ENCODE measurements at places on chromosomes 4 and X. TPM values are rescaled to one million over a fixed set of nuclear protein-coding genes. Genes with fewer than 3 reads are reported as not detected.

DNA sequence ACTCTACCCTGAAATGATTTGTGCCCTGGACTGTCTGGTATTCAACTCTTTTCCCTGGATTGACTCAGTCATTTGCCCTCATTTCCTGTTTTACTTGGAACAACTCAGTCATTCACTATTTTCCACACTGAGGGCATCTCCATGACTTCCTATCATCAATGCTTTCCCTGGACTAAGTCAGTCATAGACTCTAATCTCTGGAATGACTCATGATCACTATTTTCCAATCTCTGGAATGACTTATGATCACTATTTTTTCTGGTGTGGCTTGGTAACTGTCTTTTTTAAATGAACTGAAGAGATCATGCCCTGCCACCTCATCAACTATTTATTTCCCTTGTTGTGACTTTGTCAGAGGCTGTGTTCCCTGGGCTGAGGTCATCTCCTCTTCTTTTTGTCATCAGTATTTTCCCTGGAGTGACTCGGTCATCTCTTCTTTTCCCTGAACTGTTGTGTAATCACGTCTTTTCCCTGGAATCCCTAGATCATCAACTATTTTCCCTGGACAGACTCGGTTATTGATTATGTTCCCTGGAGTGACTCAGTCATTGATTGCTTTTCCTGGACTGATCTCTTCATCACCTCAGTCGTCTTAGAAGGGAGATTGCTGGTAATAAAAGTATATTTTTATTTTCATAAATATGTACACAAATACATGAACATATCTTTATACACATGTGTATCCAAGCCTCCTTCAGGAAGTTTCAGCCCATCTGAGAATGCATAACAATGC lies 327.1 kb upstream of the VCX start:
- no peak for DNase-seq

Gene CFAP299
- 0.79 TPM for total RNA-seq

- no peak for DNase-seq
These were observed 833.5 kb upstream of the GALNTL6 start for GRCh38 chr4:170979736-170980135.

DNA sequence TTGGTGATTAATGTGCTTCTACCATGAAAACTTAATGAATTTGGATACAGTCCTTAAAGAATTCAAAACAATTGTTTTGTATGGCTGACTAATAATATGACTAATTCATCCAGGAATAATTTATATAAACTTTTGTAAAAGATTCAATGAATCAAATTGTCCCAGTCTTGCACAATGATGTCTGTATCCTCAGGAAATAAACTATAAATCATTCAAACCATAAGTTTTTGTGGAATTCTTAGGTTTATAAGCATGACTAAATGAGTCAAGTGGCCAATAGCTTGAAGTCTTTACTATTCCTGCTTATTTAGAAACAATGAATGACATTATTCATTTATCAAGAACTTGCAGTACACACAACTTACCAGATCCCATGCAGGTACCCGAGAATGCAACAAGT lies 935.0 kb upstream of the INTU start:
- DNase-seq = no peak

Gene TMPRSS11D
- not detected for total RNA-seq

DNA sequence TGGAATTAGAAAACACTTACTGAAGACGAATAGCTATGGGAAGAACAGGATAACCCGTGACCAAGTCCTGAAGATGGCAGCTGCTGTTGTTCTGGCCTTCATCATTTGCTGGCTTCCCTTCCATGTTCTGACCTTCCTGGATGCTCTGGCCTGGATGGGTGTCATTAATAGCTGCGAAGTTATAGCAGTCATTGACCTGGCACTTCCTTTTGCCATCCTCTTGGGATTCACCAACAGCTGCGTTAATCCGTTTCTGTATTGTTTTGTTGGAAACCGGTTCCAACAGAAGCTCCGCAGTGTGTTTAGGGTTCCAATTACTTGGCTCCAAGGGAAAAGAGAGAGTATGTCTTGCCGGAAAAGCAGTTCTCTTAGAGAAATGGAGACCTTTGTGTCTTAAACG lies 2.4 kb downstream of the AGTR2 start:
- DNase-seq = no peak
